Left lobe of liver (tissue), 2 donors: ENCODE measurements at places on chromosomes 4 and X.
A peak's percentile ranks its signal among the peaks of the same experiment; 100 is the strongest.

GRCh38 chrX:120244735-120245498 is 5.7 kb upstream of the ZBTB33 start:
- peak; percentile 77 for DNase-seq

GRCh38 chr4:661231-661630 is 12.8 kb downstream of the ATP5ME start:
- DNase-seq, result no peak

DNA sequence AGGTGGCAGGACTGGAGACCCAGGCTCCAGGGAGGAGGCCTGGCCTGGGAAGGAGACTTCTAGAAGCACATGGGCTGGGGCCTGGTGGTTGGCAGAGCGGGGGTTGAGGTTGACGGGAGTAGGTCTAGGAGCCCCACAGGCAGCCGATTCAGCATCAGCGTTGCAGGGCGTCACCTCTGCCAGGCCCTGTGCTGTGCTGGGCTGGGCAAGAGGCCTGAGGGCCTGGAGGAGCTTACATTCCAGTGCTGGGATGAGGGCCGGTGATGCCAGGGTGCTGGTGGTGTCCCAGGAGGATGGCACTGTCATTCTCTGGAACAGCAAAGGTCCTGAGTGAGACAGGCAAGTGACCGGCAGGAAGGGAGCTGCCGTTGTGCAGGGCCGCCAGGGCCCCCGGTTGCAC is 76.6 kb downstream of the SORCS2 start:
- DNase-seq, result no peak

DNA sequence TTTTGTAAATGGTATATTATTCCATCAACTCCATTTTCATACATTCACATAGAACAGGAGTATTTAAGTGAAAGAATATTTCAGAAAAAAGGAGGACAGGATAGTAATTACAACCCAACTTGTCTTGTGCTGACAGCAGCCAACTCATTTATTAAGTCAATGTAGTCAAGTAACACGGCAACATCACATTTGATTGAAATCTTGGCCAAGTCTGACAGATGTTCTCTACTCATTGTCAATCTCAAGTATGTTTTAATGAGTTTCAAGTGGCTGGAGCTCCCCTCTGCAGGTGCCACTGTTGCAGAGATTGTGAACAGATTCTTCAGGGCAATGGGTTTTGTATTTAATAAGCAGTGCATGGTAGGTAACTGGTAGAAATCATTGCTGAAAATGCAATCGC is 332.5 kb downstream of the C4orf33 start:
- DNase-seq, result no peak

GRCh38 chrX:95885074-95885473 is 799.6 kb upstream of the DIAPH2 start:
- no peak for DNase-seq

DNA sequence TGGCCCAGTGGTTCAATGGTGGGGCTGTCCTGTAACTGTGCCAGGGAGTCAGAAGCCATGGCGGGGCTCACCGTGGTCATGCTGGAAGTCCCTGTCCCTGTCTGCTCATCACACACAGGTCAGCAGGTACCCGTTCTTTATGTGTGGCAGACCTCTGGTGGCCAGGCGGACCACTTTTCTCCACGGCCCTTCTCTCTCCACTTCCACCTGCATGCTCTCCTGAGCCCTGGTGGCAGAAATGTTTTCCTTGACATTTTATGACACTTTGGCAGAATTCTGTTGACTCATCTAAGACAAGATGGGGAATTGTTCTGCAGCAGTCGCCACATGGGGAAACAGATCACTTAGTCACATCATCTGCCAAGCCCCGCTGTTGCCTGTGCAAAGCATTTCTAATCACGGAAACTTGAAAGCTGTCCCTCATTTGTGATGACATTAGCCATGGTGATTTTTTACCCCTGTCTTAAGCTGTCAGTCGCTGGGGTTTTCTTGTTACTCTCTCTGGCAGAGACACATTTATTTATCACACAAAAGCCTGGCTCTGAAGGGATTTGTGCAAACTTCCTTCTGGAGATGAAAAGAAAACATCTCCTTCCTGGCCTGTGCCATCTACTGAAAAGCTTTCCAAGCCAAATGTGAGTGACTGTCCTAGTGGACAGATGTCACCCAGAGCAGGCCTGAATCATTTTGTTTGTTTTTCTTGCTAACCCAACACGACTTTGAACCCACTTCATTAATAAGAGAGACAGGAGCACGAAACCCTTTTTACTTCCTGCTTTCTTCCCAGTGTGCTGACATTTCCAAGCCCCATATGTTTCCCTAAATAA is 38.8 kb upstream of the STIM2 start:
- peak; percentile 57 for DNase-seq
